ENCODE measurements at places on chromosomes 12 and 14.

DNA sequence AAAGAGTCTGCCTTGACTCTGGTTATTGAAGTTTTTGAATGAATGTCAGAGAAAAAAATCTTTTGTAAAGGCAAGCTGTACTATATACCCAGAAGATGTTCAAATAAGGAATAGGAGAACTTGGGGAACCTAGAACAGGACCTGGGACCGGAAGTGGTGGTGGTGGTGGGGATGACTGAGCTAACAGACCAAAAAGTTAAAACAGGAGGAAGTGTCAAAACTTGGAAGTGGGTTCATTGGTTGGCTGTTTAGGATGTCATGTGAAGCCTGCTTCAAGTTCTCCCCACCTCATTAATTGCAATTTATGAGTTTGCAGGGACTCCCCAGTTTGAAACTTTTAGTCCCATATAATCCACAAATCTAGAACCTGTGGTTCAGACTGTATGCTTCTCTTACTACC is 26.2 kb downstream of the PLXNC1 start:
- no peak for DNase-seq

DNA sequence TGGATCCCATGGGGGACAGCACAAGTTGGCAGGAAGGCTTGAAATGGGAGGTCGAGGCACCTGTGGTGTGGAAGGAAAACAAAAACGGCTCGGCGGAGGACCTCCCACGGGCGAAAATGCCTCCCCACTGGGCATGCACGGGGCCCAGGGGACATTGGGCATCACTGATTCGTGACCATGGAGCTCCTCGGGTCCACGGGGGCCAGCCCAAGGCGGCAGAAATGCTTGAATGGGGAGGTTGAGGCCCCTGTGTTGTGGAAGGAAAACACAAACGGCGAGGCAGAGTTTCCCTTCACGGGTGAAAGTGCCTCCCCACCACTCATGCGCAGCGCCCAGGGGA is 376.0 kb downstream of the ALG10 start:
- no peak for DNase-seq

DNA sequence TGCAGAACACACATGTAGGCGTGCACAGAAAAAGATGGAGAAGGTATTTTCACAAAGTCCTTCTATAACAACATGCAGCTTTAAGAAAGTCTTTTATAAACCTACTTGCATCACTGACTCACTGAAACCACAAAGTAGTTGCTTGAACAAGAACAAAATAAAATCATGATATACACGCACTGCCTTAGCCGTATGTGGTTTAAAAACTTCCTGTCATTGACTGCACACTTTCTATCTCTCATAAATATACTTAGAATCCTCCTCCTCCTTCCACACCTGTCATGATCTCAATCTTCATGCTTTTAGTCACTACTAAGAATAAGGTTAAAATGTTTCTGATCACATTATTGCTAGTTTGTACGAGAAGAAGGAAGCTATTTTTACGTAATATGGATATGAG is 31.8 kb upstream of the RAD51AP1 start:
- DNase-seq, result no peak

DNA sequence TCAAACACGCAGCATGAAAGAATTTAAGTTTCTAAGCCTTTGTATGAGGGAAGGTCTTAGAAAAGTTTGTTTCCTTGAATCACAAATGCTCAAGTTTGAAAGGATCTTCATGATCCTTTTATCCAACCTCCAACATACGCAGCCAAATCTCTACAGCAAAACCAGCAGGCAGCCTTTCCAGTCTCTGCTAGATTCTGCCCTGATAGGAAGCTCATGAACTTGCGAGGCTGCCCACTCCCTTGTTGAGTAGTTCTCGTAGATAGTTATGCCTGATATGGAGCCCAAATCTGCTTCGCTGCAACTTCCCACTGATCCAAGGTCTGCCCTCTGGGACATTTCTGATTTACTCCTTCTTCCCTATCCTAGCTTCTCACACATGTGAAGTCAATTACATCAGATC is 272.9 kb downstream of the EGLN3 start:
- DNase-seq, result no peak

- no peak for DNase-seq
Measured at GRCh38 chr12:20576528-20576927, 118.6 kb upstream of the SLCO1C1 start.

- no peak for DNase-seq
Measured at GRCh38 chr12:94952325-94952724, 51.2 kb downstream of the NDUFA12 start.

DNA sequence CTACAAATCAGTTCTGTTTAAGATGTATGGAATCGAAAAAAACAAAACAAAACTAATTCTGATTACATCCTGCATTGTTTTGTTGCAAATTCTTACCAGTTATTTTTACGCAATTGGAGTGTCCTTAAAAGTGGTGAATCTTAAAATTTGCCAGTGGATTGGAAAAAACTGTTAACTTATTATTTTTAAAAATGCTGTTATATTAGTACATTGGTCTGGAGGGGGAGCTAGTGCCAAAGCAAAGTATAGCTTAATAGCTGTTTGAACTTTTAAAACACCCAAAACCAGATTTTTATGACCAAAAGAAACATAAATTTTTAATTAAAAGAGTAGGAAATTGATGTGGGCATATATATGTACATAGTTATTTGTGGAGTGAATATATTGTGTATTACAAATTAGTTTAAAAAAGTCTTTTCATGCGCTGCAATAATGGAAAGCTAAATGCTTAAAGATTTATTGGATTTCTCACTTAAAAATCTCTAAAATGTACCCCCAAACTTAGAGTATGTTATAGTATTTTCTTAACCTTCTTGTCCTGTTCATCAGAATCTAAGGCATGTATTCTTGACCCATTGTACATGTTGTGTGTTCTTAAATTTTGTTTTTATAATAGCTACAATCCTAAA is 2.5 kb downstream of the FUT8 start:
- DNase-seq, result peak; percentile 16

DNA sequence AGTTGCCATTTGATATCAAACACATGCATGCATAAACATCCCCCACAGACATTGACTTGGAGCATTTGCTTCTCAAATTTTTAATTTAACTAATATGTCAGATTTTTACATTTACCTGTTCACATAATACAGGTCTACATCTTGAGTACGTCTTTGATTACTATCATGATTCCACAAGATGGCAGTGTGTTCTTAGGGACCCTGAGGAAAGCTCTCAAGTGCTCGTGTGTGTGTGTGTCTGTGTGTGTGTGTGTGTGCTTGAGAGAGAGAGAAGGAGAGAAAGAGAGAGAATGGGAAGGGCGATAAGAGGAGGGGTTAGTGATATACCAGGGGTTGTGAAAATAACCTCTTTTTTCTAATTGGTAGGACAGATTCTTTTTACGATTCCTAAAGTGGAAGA is 167.1 kb upstream of the OR4E1 start:
- no peak for DNase-seq

GRCh38 chr12:42683933-42684801 is 94.6 kb upstream of the PRICKLE1 start:
- DNase-seq, result no peak

- DNase-seq, result no peak
Measured at GRCh38 chr12:11564984-11565651, 84.4 kb upstream of the ETV6 start.

DNA sequence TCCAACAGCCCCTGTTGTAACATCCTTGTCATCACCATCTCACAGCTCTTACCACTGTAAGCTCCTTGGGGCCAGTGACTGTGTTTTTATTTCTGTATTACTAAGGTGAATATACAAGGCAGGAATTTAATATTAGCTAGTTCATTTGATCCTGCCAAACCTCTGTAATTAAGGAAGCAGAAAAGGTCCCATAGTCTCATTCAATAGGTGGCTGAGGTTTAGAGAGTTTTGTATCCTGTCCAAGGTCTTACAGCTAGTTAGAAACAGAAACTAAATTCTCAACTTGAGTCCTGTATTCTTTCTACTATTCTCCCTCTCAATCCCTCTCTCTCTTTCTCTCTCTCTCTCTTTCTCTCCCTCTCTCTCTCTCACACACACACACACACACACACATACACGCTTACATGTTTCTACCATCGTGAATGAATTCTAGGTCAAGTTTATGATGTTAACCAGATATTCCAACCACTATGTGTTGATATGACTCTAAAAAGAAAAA is 543 bp upstream of the GLIPR1 start:
- DNase-seq, result no peak

GRCh38 chr12:65941388-65941787 is 117.1 kb downstream of the HMGA2 start:
- no peak for DNase-seq

GRCh38 chr14:61458766-61459165 is 137.4 kb downstream of the PRKCH start:
- DNase-seq, result no peak

DNA sequence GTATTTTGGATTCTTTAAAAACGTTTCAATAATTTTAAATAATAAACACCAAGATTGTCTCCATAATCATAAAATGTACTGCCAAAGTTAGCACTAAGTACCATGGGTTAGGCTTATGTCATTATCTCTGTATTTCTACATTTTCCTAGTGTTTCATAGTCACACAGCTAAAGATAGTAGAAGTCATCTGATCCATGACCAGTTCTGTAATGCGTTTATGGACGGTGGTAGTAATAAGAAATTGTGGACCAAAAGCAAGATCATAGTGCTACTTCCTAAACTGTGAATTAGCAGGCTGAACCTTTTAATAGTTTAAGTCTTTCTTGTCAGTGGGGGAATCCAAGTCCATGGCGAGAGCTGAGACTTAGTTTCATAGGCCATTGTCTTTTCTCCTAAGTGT is 142.1 kb downstream of the AKAP6 start:
- no peak for DNase-seq

DNA sequence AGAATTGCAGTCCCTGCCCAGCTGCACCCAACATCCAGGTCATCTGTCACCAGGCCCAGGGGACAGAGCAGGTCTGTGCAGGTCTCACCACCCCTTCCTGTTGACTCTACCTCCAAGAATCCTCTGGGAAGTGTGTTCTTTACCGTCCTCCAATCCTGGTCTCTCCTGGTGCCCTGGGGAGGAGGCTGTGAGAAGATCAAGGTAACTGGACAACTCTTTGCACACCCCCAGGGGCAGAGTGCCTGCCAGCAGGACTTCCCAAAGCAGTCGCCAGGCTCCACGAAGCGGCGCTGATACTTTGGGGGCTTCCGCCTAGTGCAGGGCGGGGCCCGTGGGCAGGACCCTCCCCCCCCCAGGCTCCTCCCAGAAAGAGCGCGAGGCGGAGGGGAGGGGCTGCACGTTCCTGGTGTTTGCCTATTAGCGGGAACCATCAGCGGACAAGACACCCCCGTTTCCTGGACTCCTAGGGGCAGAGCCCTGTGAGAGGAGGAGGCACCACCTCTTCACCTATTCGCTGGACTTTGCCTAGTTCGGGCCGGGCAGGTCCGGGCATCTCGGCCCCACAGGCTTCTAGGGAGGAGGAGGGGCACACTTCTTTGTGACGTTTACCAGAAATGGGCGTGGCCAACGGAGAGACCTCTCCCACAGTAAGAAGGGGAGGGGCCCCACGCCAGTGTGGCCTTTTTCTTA is 918.0 kb downstream of the AACS start:
- DNase-seq, result no peak

GRCh38 chr12:119241580-119242169 is 62.9 kb downstream of the HSPB8 start:
- no peak for DNase-seq

- DNase-seq, result no peak
Measured at GRCh38 chr14:101132051-101132571, 228.6 kb upstream of the RTL1 start.

DNA sequence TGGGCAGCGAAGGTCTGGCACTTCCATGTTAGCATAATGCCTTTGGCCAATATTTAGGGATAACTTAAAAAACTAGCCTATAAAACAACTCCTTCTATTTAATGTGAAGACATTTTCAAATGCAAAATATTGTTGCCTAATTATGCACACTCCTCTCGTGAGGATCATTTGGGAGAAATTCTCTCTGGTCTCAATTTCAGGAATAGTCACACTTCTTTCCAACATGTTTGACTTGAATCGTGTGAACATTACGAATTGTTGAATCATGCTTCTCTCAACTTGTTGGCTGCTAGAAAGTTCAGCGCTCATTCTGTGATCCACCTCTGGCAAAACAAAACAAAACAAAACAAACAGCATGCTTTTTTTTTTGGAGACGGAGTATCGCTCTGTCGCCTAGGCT is 313.2 kb downstream of the SEC23A start:
- no peak for DNase-seq

DNA sequence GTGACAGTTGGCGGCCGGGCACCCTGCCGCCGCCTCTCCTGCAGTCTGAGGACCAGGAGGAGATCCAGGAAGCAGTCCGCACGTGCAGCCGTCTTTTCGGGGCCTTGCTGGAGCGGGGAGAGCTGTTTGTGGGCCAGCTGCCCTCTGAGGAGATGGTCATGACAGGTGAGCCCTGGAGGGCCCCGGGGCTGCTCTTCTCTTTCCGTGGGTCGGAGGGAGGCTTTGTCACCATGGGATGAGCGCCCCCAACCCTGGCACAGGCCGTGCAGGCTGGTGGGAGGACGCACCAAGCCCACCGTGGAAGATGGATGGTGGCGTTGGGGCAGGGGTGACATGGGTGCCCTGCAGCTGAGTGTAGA is 532 bp downstream of the NOC4L start:
- DNase-seq, result no peak

GRCh38 chr12:27732281-27732680 is 21.6 kb downstream of the MRPS35 start:
- no peak for DNase-seq

GRCh38 chr12:49323524-49324097 is 556 bp downstream of the TROAP start:
- no peak for DNase-seq

- DNase-seq, result no peak
Measured at GRCh38 chr14:65159281-65160062, 57.2 kb upstream of the MAX start.

- no peak for DNase-seq
Measured at GRCh38 chr12:91417650-91418049, 235.0 kb upstream of the DCN start.

DNA sequence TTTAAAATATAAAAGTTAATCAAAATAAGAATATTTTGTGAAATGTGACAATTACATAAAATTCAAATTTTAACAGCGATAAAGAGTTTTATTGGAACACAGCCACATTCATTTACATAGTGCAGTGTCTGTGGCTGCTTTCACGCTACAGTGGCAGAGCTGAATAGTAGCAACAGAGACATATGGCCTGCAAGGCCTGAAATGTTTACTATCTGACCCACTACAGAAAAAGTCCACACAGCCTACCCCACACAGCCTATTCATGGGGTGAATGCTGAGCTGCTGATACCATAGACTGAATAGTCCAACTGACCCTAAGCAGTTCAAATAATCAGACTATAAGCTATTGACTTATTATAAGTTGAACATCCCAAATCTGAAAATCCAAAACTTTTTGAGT is 13.2 kb downstream of the GNS start:
- DNase-seq, result no peak

All from amniotic stem cell (primary cell).